Activated T-cell treated with anti-CD3 and anti-CD28 coated beads for 4 hours (primary cell): ENCODE measurements at places on chromosomes 3 and 15.

DNA sequence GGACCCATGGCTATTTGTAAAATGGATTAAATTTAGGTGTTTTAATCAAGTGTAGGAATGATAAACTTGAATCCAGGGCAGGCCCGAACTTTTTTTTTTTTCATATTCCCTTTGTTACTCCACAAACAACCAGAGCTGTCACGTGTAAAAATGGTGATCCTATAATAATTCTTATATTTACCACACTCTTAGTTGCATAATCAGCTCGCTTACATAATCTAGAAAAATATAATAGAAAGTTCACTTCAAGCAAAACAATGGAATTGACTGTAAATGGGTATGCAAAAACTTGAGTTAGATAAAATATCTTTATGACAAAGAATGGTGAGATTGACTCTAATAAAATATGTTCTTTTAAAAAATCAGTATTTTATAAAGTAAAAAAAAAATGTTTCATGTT is 2.1 kb upstream of the PAQR9 start:
- no peak for DNase-seq

GRCh38 chr15:89400116-89400781 is 65.6 kb upstream of the POLG start:
- no peak for DNase-seq

DNA sequence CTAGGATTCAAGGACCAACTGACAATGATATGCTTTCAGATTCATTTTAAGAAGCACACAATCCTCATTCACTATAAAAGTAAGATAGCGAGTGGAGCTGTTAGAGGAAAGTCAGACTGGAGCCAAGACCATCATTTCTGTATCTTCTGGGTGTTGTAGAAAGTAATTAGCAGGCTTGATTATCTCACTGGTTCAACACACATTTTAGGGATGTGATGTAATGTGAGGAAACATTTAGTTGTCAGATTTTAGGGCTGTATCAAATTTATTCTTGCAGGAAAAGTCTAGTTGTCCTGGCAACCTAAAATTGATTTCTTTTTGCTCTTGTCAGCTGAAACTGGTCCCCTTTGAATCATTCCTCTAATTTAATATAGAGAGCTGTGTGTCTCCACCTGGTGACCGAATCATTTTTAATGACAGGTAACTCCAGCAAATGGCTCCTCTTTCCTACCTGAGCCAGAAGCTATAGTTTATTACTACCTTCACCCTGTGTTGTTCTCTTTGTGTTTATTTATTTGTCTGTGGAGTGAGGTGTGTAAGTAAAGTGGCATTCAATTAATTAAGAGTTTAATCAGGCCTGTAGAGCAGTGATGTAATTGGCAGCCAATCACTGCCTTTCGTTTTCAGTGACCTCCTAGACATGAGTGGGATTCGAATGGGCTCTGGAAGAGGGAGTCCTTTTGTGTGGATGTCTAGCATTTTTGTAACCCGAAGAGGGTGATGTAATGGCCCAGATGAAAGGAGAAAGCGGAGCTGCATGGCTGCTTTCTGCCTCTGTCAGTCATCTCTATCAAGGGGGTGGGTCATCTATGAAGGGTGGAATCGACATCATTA is 125.8 kb downstream of the LPP start:
- DNase-seq = no peak

GRCh38 chr3:120160050-120160449 is 65.8 kb upstream of the GSK3B start:
- DNase-seq = no peak
